ENCODE measurements at places on chromosomes 5 and 9. TPM values are rescaled to one million over a fixed set of nuclear protein-coding genes. Genes with fewer than 3 reads are reported as not detected.

DNA sequence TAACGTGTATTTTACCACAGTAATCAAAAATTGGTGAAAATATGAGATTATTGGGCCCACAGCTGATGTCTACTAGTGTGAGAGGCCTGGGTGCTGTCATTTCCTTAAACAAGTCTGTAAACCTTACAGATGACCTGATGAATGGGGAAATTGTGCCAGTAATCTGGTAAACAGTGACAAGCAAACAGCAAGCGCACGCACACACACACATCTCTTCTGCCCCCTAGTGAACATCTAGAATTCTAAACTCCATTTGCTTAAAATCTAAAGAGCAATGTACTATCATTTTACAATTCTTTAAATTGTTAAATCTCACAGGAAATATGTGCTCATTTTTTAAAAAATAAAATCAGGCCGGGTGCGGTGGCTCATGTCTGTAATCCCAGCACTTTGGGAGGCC is 7.5 kb upstream of the RAPGEF1 start:
- H3K4me1 ChIP-seq = no peaks in the 10 kb centered on the region
- no peak overlapping the region for H3K27ac ChIP-seq
- DNase-seq = no peak
- no peaks in the 10 kb centered on the region for H3K36me3 ChIP-seq

GRCh38 chr5:98975223-98975622 is 46.4 kb upstream of the CHD1 start:
- H3K27me3 ChIP-seq = no peaks in the 10 kb centered on the region
- H3K4me1 ChIP-seq = no peaks in the 10 kb centered on the region
- H3K36me3 ChIP-seq = no peaks in the 10 kb centered on the region
- no peak overlapping the region for H3K27ac ChIP-seq
- no peak overlapping the region for H3K4me3 ChIP-seq

Gene AMACR
- total RNA-seq = 1.3 TPM

GRCh38 chr5:50967563-50968355 is 301.3 kb downstream of the PARP8 start:
- no peaks in the 10 kb centered on the region for H3K4me1 ChIP-seq
- H3K27me3 ChIP-seq = peaks cover 36% of the 10 kb centered on the region
- DNase-seq = no peak
- H3K4me3 ChIP-seq = peak overlapping the region; percentile 61
- H3K27ac ChIP-seq = no peak overlapping the region
- no peaks in the 10 kb centered on the region for H3K36me3 ChIP-seq

DNA sequence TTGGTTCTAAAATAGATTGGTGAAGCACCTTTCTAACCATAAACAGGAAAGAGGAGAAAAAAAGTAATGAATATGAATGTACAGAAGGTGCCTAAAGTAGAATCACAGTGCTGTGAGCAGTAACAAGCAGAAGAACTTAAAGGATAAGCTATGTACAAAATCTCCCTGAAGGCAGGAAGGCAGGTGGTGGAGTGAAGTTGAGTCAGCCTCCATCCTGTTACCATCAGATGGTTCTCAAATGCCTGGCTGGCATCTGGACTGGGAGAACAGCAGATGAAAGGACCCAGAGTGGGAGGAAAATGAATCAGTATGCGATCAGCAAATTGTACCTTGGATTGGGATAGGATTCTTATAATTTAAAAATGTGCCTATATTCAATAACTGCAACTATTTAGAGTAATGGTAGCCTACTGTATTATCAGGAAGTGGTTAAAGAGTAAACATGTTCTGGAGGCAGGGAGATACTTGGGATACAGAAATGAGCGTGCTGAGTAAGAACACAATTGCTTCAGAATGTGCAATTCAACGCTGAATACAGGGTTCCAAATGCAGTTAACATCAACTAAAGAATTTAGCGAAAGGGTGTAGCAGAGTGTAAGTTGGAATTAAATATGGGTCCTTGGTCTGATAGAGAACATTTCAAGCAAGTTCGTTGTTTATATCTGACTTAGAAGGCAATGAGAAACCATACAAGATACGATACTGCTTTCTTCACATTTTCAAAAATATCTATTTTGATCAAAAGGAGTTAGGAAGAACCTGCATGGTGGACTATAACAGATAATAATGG is 21.1 kb upstream of the FER start:
- H3K27ac ChIP-seq = peak overlapping the region; percentile 95
- no peak overlapping the region for H3K4me3 ChIP-seq
- H3K36me3 ChIP-seq = no peaks in the 10 kb centered on the region
- H3K27me3 ChIP-seq = no peaks in the 10 kb centered on the region

DNA sequence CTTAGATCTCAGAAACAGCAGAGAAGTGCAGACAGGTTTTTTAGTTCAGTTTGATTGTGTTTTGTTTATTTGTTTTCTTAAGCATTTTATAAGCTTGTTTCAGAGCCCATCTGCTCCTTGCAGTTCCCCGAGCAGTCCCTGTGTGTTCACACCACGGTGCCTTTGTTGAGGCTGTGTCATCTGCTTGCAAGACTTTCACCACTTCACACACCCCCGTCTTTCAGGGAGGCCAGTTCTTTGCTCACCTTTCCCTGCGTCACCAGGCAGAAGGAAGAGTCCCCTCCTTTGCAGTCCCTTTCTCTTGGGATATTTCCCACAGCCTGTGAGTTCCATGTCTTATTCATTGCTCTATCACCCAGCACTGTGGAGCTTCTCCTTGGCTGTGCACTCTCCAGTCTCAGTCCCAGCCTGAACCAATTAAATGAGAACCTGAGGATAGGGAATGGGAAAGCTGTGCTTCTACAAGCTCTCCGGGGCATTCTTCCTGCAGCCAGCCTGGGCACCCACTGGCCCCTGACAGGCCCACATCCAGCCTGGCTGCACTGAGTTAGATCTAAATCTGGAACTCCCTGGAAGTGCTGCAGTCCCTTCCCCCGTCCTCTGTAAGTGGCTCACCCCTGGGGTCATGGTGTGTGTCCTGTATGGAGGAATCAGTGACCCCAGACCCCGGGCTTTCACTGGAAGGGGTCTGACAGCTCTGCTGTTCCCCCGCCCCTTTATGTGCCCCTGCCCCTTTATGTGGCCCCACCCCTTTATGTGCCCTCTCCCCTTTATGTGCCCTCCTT is 5.5 kb downstream of the MVB12B start:
- no peaks in the 10 kb centered on the region for H3K36me3 ChIP-seq
- H3K4me1 ChIP-seq = peaks cover 12% of the 10 kb centered on the region
- H3K27me3 ChIP-seq = no peaks in the 10 kb centered on the region

GRCh38 chr9:137456061-137456863 is 2.9 kb downstream of the NSMF start:
- H3K27me3 ChIP-seq = no peaks in the 10 kb centered on the region
- H3K4me3 ChIP-seq = peak overlapping the region; percentile 67
- H3K36me3 ChIP-seq = peaks cover 37% of the 10 kb centered on the region
- DNase-seq = peak; percentile 68

DNA sequence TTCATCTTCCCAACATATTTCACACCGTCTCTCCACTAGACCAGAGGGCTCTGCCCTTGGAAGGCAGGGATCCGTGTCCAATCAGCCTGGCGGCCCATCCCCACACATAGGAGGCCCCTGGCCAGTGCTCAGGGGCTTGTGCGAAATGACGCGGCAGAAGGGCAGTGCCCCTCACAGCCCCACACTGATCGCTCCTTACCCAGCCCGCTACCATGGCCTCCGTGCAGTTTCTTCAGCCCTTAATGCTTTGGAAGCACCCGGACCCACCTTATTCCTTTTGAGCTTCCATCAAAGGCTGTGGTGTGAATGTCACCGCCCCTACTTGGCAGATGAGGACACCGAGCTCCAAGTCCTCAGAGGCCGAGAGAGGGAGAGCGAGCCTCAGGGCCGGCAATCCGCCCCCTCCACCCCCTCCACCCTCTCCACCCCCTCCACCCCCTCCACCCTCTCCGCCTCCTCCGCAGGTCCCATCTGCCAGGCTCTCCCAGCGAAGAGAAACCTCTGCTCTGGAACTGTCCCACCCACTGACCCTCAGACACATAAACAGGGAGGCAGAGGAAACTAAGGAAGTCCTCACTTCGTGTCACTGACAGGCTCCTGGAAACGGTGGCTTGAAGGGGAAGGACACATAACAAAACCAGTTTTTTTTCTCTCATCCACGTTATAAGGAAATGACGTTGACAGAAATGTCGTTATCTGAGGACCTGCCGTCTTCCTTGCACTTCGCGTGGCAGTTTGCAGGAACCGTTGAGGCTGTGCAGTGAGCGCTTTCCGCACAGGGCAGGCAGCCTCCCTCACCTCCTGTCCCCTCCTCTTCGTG is 13.9 kb downstream of the QSOX2 start:
- H3K27ac ChIP-seq = no peak overlapping the region
- no peak for DNase-seq
- no peak overlapping the region for H3K4me3 ChIP-seq
- H3K27me3 ChIP-seq = no peaks in the 10 kb centered on the region

GRCh38 chr9:37105234-37105633 is 15.1 kb upstream of the ZCCHC7 start:
- no peak overlapping the region for H3K27ac ChIP-seq
- H3K27me3 ChIP-seq = no peaks in the 10 kb centered on the region
- no peaks in the 10 kb centered on the region for H3K4me1 ChIP-seq
- H3K36me3 ChIP-seq = no peaks in the 10 kb centered on the region
- no peak overlapping the region for H3K4me3 ChIP-seq
